ENCODE measurements at places on chromosomes 16 and 17. TPM values are rescaled to one million over a fixed set of nuclear protein-coding genes. Genes with fewer than 3 reads are reported as not detected.

The IKZF3 gene
- not detected for total RNA-seq

DNA sequence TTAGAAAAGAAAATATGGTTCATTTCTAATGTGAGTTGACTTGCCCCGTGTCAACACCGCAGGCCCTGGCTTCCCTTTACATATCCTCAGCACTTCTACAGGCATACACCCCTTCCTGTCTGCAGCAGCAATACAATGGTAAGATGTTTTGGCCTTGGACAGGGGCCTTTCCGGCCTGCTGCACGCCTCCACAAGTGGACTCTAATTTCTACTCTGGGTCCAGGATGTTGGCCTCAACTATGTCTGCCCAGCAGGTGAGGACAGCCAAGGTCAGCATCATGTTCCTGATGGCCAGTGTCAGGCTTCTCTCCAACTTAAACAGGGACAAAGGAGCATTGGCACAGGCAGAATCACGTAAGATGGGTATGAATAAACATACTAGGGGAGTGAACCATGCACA is 11.0 kb downstream of the C17orf67 start:
- no peak for DNase-seq

GRCh38 chr16:82700541-82701235 is 73.9 kb downstream of the CDH13 start:
- DNase-seq = peak; percentile 85

The DRC3 gene
- total RNA-seq = 0.63 TPM
